Left colon (tissue), 2 donors: ENCODE measurements at places on chromosomes 4 and X. TPM values are rescaled to one million over a fixed set of nuclear protein-coding genes. Genes with fewer than 3 reads are reported as not detected.

SLC34A2 gene
- total RNA-seq: not detected

SPOCK3 gene
- total RNA-seq: 0.47 TPM

UGT2B17 gene
- 769 TPM for total RNA-seq

EOLA1 gene
- 37.2 TPM for total RNA-seq

GPR173 gene
- total RNA-seq: 0.55 TPM

HPGDS gene
- 2.9 TPM for total RNA-seq

FSTL5 gene
- total RNA-seq: 0.14 TPM

FREM3 gene
- not detected for total RNA-seq

SLC26A1 gene
- total RNA-seq: 1.6 TPM

EVC2 gene
- 0.82 TPM for total RNA-seq

TKTL2 gene
- not detected for total RNA-seq

POU3F4 gene
- not detected for total RNA-seq
